ENCODE measurements at places on chromosomes 3 and 15. TPM values are rescaled to one million over a fixed set of nuclear protein-coding genes. Genes with fewer than 3 reads are reported as not detected.

Gene AP3B2
- total RNA-seq: not detected

Gene RHCG
- not detected for total RNA-seq

Gene ZNF385D
- total RNA-seq: 4.5 TPM

Gene FNDC3B
- 56.8 TPM for total RNA-seq

Gene CILP
- not detected for total RNA-seq

Gene TP63
- total RNA-seq: not detected

Gene NAALADL2
- total RNA-seq: 0.13 TPM

Gene DUOX2
- not detected for total RNA-seq

Gene CCDC9B
- 7.7 TPM for total RNA-seq
